ENCODE measurements at places on chromosomes 3 and 15.

DNA sequence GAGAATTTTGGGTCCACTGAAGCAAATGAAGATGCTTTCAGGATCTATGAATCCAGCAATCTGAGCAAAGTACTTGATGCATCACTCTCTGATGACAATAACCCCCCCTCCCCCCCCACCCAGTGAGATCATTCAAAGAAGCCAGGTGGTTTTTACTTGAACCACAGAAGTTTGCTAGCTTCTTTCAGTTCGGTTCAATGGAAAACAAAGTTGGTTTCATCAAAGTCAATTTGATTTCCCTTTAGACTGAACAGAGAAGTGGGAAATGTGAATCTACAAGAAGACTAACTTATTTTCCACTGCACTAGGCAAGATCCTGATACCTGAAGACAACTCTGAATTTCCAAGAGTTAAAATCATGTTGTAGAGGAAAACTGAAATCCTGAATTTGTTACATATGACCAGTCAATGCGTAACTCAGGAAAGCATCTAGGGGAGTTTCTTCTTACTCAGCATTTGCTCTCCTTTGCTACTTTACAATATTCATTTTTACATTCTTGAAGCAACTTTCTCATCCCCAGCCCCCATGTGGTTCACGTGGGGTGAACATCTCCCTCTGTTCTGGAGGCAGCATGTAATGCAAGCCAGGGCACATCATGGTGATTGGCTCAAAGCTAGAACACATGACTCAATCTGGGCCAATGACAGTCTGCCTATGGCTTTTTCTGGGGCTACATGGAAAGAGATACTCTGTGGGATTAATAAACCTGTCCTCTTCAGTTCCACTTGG, 572.6 kb downstream of the FOXP1 start:
- peak; percentile 39 for DNase-seq

DNA sequence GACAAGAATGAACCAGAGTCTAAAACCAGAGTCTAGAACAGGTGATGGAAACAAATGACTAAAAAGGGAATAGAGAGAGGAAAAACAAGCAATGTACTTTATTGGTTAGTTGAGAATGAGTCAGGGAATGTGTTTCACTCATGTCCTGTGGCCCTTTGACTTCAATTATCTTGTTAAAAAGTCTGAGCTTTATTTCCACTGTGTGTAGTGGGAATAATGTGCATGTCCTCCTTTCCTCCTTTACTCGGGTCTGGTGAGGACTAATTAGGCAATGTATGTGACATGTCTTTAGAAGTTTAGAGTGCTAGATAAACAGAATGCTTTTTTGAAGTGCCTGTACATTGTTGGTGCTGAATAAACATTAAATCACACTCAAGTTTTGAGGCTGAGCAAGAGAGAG, 21.3 kb downstream of the LSAMP start:
- peak; percentile 29 for DNase-seq

DNA sequence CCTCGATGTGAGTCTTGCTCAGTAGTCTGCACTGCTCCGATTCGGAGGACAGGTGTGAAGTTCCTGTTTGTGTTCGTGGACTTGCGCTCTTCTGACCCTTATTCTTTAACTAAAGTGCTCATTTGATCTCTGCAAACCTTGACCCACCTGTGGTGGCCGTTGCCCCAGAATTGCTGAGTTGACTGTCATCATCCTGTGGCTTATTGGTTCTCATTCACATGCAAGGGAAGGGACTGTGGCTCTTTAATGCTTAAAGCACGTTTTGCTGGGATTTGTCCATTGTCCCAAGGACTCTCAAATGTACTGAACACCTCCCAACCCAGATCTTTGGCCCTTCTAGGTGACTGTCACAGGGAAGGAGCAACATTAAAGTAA, 13.4 kb downstream of the SYNM start:
- no peak for DNase-seq

DNA sequence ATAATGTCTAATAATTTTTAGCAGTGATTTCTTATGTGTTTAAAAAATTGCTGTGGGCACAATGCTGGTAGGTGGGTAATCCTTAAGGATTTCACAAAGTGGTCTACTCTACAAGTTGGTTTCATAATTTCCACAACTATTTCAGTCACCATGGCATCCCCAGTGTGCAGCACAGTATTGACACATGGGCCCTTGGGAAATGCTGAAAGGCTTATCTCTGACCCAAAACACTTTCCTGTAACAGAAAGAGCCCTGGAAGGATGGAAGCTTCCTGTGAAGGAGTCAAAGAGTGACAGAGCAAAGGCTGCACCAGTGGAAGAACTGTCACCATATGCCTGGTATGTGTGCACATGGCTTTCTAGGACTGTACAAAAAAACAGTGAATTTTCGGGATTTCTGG, 153.7 kb downstream of the ANO10 start:
- no peak for DNase-seq

- DNase-seq: no peak
Observed at GRCh38 chr15:41878355-41878699, 15.5 kb downstream of the SPTBN5 start.

DNA sequence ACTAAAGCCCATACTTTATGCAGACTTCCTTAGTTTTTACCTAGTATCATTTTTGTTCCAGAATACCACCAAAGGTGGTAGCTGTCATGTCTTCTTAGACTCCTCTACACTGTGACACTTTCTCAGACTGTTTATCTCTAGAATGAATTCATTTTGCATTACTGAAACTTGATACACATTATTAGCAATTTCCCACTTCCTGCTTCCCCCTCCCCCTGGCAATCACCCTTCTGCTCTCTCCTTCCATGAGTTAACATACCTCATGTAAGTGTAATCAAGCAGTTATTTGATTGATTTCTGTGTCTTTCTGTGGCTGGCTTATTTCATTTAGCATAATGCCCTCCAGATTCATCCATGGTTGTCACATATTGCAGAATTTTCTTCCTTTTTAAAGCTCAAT, 204.9 kb downstream of the STAG1 start:
- DNase-seq: peak; percentile 72

DNA sequence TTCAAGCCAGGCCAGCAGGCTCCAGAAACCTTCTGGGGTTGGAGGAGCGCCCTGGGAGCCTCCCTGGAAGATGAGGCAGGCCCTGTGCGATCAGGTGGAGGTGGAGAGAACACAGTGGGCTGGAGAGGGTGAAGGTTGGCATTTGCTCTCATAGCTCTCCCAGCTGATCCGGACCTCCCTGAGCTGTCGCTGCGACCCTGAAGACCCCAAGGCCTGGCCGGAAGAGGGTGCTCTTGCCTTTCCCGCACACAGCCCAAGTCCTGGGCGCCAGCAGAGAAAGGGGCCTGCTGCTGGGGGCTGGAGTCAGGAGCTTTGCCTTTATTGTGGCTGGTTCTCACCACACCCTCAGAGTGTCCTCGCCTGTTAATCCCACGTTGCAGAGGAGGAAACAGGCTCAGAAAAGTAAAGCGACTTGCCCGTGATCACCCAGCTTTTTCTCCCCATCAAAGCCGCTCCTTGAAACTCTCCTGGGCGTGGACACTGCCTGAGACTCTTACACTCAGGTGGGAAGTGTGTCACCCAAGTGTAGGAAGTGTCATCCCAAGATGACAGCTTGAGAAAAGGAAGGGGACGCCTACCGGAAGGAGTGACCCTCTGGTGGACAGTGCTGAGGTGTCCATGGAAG, 8.6 kb upstream of the RPL29 start:
- peak; percentile 40 for DNase-seq

GRCh38 chr15:50710585-50710984, 24.0 kb upstream of the TRPM7 start:
- no peak for DNase-seq

GRCh38 chr3:64650096-64650622, 37.6 kb downstream of the ADAMTS9 start:
- no peak for DNase-seq

GRCh38 chr15:91132079-91132478, 32.0 kb downstream of the SV2B start:
- no peak for DNase-seq

DNA sequence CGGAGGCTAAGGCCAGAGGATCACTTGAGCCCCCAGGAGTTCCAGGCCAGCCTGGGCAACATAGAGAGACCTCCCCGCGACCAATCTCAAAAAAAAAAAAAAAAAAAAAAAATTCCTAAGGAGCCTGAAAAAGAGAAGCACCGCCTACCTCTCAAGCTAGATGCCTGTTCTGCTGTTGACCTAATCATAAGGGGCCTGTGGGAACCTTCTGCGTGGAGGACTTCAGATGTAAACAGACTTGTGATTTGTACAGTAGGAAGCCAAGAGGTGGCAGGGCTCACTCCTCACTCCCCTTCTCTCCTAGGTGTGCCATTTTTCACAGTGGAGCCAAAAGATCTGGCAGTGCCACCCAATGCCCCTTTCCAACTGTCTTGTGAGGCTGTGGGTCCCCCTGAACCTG, 3.2 kb downstream of the TYRO3 start:
- no peak for DNase-seq

GRCh38 chr3:137511655-137512054, 252.5 kb upstream of the SOX14 start:
- DNase-seq: no peak

GRCh38 chr15:31387479-31388118, 61.0 kb downstream of the KLF13 start:
- peak; percentile 44 for DNase-seq

- DNase-seq: no peak
Observed at GRCh38 chr3:3600665-3601340, 198.4 kb upstream of the LRRN1 start.

DNA sequence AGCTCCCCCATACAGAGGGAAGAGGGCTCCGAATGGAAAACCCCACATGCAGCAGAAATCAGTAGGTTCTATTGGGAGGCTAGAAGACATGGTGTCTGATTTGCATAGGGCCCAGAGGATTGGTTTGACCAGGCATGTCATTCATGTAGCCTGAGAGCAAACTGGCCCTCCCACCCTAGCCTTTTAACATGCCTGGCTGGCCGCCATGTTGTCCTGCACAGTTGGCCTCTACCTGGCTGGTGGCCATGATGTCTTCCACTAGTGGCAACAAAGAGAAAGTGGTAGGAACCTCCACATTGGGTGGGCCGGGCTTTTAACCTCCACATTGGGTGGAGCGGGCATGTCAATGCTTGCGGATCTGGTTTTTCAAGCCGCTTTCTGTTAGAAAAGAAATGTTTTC, 312.1 kb downstream of the TAFA4 start:
- no peak for DNase-seq

GRCh38 chr3:193194371-193194770, 46.7 kb upstream of the PLAAT1 start:
- no peak for DNase-seq

GRCh38 chr15:58551764-58552504, 120.1 kb downstream of the LIPC start:
- DNase-seq: peak; percentile 98

GRCh38 chr3:74066456-74066855, 441.7 kb upstream of the PDZRN3 start:
- DNase-seq: no peak

DNA sequence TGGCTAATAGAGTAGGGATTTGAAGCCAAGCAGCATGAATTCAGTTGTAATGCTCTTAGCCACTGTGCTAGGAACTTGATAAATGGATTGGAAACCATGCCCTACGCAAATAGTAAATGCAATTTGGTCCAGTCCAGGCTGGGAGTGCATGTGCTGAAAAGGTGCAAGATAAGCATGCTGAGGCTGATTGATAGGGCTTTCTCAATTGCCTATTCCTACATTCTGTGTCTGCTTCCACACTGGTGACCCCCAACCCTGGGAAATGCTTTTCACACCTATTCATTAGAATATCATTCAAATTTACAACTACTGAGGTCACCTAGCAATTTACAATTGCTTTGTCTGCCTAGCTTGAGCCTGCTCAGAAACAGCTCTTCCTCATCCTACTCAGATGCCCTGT, 84.7 kb upstream of the SLC25A36 start:
- DNase-seq: no peak

DNA sequence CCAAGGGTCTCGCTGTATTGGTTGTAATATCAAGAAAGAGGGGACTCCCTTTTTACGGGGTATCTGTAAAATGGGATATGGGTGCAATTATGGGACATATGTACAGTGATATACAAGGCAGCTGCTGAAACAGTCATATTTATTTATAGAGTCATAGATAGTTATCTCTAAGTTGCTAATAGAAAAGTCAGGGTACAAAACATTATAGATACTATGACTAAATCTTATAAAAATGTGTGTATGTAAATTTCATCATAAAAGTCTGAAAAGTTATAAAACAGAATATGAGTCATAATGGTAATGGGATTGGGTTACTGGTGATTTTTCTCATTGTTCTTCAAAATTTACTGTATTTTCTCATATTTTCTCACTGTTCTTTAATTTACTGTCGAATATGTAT, 344.9 kb upstream of the SLCO3A1 start:
- DNase-seq: peak; percentile 72

DNA sequence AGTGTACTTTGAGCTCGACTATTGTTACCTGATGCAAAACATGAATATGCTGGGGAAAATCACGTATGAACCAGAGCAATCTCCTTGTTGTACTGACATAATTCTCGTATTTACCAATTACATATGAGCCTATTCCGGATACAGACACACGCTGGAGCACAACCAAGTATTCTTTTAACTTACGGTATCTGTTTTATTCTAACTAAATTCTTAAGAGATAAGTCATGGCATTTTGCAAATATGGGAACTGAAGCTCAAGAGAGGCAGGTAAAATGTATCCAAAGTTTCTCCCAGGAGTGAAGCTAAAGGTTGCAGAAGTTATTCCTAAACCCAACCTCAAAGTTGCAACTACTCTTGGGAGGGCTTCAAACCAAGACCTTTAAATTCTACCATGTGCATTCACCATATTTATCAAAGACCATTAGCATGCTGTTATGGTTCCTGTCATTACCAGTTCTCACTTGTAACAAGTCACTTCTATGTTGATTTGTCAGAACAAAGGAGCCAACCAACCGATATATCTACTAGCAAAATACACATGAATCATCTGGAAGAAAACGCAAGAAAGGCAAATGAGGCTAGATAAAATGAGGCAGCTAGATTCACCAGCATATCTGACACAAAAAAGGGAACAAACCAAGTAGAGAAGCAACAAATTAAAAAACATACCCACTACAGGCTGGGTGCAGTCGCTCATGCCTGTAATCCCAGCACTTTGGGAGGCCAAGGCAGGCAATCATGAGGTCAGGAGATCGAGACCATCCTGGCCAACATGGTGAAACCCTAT, 17.8 kb downstream of the TBL1XR1 start:
- no peak for DNase-seq

GRCh38 chr15:40320409-40320808, 3.1 kb upstream of the INAFM2 start:
- DNase-seq: no peak

GRCh38 chr3:151491525-151491924, 30.7 kb upstream of the IGSF10 start:
- peak; percentile 31 for DNase-seq

- no peak for DNase-seq
Observed at GRCh38 chr15:34353627-34354026, 10.5 kb downstream of the NUTM1 start.
